ENCODE measurements at places on chromosomes 3 and 15.

DNA sequence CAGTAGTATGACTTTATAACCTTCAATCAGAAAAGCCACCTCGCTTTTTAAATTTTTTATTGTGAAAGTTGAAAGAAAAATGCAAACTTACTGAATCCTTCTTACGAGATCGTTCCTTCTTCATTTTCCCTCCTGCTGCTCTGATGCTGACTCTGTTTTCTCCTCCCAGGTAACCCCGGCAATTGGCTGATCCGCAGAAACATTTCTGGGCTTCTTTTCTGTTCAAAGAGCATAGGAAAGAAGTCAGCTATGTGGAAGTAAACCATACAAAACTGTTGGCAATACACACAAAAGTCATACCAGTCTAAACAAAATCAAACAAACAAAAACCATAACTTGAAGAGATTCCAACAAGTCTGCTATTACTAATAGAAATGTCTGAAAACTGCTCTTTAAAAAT is 66.0 kb downstream of the SETD2 start:
- no peak for DNase-seq

- no peak for DNase-seq
Observed at GRCh38 chr15:57298204-57298603, 78.1 kb upstream of the CGNL1 start.

DNA sequence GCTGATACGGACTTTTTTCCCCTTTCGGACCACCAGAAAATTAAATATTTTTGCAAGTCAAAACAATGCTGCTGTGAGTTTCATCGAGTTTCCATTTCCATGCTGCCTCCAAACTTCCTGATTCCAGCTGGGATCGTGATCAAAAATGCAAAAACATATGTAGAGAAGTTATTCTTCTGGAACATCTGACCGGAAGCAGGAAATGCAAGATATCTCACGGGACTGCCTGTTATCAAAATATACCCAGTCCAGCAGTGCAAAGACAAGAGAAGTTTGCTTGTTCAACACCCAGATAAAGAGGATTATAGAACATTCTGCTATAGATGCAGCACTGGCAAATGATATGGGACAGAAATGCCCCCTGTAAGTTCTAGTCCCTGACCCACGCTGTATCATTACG is 726.7 kb upstream of the NR2F2 start:
- DNase-seq: no peak

DNA sequence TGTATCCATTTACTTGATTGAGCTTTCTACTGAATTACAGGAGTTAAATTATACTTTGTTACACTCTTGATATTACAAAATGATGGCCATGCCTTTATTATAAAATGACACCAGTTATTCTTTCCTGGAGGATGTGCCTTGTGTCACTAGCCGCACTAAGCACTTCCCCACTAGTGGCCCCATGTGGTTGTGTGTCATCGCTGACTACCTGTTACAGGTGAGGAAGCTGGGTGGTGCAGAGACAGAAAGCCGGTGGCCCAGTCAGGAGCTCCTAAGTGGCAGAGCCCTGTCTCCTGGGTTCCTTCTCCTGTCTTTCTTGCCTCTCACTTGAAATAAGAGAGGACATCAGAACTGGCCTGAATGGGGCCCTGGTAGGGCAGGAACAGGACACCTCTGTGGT is 96.8 kb downstream of the IGF1R start:
- no peak for DNase-seq

DNA sequence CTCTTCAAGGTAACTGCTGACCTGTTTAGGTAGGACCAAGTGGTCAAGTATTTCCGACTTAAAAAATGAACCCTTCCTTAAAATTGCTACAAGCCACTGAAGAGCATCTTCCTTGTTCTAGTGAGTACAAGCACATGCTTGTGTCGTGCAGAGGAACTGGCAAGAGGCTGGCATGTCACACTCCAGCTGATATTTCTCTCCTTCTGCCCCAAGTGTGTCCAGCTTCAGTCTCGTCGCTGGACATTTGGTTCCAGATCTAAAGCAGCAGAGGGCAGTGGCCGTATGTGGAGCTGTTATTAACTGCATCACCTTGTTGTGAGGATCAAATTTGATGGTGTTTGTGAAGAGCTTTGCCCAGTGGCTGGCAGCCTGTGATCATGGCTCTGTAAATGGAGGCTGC is 10.0 kb downstream of the RBP2 start:
- DNase-seq: no peak

GRCh38 chr3:175951047-175951694 is 1092.0 kb downstream of the NAALADL2 start:
- DNase-seq: no peak

GRCh38 chr15:90190606-90191343 is 10.4 kb upstream of the SEMA4B start:
- no peak for DNase-seq

DNA sequence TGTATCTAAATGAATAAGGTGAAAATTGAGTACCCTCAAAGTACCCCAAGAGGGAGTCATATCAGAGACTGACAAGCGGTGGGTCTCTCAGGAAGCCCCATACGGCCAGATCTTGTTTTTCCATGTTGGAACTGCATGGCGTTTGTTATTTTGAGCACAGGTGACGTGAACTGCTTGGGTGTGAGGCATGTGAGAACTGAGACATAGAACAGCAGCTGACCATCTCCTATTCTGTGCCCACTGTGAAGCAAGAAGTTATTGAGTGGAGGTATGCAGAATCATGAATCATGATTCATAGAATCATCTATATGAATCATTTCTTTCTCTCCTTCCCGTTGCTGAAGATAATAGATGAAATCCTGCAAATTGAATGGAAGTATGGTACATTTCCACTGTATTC is 4.6 kb downstream of the VPS8 start:
- no peak for DNase-seq

DNA sequence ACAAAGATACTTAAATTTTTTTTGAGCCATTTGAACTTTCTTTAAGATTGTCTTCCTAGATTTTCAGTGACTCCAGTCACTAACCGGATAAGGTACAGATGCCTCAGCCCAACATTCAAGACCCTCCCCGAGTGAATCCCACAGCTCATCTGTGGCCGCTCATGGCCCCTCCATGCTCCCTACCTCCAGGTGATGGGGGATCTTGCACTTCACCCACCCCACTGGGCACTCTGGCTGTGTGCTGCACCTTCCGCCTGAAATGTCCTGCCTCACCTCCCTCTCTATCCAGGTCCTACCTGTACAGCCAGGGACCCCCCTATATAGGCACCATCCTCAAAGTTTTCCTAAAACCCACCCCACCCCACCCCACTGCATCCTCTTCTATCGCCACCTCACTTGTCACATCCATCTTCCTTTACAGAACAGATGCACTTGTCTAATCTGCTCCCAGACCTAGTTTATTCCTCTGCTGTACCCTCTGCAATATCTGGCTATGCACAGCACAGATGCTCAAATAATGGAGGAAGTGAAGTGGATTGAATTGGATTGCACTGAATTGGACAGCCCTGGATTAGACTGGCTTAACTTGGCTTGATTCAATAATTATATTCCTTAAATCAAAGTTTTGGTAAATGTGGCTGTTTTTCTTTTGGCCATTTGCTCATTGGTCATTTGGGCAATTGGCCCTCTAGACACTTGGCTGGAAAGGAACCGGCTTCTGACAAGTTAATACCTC is 24.5 kb downstream of the NTRK3 start:
- no peak for DNase-seq

DNA sequence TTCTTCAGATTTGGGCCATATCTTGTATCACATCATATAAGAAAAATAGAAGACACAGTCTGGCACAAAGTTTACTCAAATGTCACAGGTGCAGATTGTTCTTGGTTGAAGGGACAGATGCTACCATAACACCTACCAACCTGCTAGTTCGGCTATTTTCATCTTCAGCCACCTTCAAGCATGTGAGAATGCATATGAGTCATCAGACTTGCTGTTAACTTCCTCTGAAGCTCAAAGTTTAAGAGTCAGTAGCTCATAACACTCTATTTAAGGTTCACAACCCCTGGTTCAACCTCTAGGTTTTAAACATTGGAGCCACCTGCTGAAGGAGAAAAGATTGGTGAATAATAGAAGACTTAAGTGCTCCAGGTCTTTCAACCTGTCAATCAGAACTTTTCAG is 522.8 kb downstream of the NLGN1 start:
- DNase-seq: no peak

DNA sequence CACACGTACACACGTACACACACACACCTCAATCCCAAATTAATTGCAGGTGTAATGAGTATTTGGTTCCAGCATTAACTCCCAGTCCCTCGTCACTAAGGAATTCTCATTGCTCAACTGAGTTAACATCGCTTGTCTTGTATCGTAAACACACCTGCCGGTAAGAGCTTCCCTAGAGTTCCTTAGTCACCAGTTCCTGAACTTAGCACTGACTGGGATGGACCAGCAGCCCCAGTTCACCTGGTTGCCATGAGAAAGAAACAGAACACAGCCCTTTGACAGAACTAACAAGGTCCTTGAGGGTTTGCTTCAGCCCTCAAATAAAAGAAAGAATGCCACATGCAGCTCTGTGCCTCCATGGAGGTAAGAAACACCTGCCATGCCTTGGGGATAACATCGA is 66.3 kb upstream of the SLCO3A1 start:
- no peak for DNase-seq

- peak; percentile 67 for DNase-seq
Observed at GRCh38 chr15:98800437-98801233, 152.3 kb downstream of the IGF1R start.

- DNase-seq: no peak
Observed at GRCh38 chr3:66303491-66303901, 82.7 kb downstream of the SLC25A26 start.

DNA sequence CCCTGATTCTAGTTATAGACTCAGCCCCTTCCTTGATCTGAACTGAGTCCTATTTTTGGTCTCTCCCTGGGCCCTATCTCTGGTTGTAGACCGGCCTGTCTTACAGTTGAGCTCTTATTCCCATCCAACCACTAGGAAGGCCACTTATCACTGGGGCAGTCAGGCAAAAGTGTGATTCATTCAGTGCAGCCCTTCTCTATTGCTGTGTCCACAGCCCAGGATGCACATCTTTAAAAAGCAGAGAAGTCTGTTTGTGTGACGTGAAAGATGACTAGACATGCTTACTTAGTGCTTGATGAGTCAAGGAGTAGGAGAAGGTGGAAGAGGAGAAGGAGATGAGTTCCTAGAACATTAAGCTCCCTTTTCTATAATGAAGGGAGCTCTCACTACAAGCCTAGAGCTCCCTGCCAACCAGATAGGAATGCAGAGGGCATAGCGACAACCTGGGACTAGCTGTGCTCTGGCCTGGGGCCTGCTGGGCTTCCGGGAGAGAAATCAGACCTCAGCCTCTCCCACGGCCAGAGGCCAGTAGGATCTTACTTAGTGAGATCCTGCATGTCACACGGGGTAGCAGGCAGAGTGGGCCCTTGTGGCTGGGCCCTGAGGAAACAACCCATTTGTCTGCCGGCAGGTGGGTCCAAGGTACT is 25.7 kb downstream of the INSYN1 start:
- no peak for DNase-seq

GRCh38 chr15:48292458-48292857 is 38.8 kb upstream of the DUT start:
- no peak for DNase-seq

GRCh38 chr3:87979527-87979926 is 79.3 kb downstream of the CGGBP1 start:
- no peak for DNase-seq

DNA sequence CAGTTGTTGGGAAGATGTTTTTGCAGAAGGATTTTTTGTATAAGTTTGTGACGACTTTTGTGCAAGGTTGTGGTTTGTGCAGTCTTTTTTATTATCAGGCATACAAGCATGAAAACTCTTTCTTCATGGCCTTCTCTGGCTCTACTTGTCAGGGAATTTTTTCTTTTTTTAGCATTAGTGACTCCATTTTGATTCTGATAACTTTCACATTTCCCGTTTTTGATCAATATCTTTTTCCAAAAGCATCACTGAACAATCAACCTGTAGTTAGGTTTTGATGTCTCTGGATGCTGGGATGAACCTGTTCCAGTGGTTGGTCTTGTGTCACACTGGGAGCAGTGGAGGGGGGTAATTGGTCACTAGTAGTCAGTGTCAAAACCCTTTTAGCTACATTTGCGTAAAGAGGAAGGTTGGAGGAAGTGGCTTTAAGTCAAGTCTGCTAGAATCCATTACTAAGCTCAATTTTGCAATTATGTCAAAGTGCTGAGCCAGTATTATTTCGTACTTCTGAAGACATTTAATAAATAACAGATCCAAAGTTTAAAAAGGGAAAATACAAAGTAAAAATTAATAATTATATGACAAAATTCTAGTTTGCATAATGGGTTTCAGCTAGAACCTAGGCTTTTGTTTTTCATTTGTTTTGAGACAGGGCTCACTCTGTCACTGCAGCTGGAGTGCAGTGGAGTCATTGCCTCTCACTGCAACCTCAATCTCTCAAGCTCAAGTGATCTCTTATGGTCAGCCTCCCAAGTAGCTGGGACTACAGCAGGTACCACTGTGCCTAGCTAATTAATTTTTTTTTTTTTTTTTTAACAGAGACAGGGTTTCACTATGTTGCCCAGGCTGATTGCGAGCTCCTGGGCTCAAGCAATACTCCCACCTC is 18.8 kb upstream of the CFAP161 start:
- DNase-seq: no peak

- peak; percentile 27 for DNase-seq
Observed at GRCh38 chr15:51132384-51133139, 37.9 kb upstream of the TNFAIP8L3 start.
